Skin of body (tissue), 3 donors: ENCODE measurements at places on chromosomes 12 and 14. TPM values are rescaled to one million over a fixed set of nuclear protein-coding genes. Genes with fewer than 3 reads are reported as not detected.

Gene POTEM
- not detected for total RNA-seq

Gene ANKRD52
- 11.0 TPM for total RNA-seq

Gene SERPINA3
- total RNA-seq = 14.0 TPM

GRCh38 chr12:97601934-97602720, 139.5 kb downstream of the RMST start:
- no peak for DNase-seq

GRCh38 chr12:41339784-41340183, 151.7 kb downstream of the PDZRN4 start:
- DNase-seq = no peak

Gene C12orf56
- 1.1 TPM for total RNA-seq

GRCh38 chr12:15677228-15677627, 112.0 kb downstream of the EPS8 start:
- DNase-seq = no peak

DNA sequence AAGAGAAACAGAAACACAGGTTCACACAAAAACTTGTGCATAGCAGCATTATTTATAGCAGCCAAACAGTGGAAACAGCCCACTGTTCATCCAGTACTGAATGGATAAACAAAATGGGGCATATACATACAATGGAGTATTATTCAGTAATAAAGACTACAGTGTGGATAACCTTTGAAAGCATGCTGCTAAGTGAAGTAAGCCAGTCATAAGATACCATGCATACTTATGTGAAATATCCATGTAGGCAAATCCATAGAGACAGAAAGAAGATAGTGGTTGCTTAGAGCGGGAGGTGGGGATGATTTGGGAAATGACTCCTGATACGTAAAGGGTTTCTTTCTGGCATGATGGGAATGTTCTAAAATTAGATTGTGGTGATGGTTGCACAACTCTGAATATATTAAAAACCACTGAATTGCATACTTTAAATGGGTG, 99.4 kb downstream of the CRADD start:
- no peak for DNase-seq

DNA sequence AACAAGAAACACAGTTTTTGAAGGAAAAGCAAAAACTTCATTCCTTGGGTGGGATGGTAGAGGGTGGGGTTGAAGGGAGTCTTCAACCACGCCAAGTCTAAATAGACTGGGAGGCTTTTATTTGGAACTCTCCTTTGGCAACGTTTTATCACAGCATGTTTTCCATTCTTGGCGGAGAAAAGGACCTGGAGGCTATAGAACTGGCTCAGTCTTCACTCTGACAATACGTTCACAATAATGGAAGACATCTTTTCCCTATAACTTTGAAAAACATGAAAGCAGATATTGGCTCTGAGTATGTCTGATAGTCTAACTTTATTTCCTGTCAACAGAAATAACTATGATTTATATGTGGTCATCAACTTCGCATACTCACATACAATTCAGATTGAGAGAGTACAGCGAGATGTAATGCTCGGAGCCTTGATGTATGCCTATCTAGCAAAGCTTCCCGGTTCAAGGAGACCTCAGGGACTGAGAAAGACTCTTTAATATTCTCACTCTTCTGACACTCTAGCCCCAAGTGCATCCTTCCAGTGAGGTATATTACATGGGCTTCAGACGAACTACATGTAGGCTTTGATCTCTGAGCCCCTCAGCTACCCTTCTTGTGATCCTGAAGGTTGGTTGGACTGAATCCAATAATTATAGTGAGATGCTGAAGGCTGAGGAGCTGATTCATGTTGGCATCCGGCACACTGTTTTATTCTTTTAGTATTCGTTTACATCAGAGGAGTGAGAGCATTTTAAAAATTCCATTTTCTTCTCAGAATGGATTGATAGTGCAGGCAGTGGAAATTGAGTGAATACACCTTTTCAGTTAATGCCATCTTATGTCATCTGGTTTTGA, 14.0 kb downstream of the TMEM30B start:
- peak; percentile 89 for DNase-seq

DNA sequence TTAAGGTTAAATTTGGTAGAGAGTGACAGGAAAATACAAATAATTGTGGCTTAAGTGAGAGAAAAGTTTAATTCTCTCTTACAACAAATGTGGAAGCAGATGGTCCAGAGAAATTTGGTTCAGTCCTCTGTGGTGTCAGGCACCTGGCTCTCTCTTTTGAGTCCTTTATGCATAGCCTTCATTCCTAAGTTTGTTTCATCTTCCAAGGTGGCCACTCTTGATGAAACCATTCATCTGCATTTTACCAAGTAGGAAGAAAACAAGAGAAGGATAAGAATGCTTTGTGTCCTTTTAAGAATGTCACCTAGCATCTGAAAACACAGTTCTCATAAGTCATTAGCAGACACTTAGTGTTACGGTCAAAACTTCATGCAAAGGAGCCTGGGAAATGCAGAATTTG, 442.5 kb downstream of the CCER1 start:
- no peak for DNase-seq

GRCh38 chr14:73741386-73741875, 27.2 kb upstream of the PNMA1 start:
- DNase-seq = peak; percentile 66

DNA sequence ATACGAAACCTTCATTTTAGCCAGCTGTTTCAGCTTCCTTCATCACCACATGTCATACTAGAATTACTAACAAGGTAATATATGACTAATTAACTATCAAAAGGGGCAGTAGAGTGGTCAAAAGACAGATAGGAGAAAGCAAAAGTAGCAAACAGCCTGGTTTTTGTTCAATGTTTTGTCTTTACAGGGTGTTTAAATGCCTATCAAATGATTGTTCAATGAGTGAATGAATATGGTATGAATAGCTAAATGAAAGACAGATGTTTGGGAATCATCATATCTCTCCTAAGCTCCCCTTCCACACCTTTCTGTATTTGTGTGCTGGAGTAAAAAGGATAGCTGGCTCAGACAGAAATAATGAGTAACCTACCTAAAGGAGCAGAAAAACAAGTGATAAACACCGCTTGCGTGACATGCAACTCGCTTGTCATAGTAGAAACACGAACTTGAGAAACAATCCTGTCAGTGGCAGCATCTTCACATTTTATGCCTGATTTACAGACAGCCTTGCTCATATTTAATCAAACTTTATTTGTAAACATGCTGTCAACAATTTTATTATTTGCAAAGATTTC, 34.2 kb downstream of the ABCC9 start:
- peak; percentile 20 for DNase-seq

- no peak for DNase-seq
Observed at GRCh38 chr12:81347404-81347803, 269.5 kb downstream of the ACSS3 start.

GRCh38 chr12:57518920-57519795, 1.2 kb downstream of the DDIT3 start:
- no peak for DNase-seq

- DNase-seq = no peak
Observed at GRCh38 chr14:102917469-102918211, 4.8 kb upstream of the AMN start.

DNA sequence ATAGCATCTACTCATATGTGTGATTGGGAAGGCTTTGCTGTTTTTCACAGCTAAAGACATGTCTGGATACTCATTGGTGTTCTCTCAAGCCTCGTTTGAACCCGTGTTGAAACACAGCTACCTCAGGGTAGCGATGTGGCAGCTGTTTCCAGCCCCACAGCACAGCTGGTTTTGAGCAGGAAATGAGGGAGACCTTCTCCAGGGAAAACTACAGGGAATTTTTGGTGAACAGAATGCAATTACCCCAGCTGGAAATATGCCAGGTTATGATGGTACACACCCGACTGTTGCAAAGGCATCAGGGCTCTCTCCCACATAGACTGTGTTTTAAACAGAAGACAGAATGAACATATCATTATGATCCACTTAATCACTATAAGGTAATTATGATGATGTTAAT, 828.9 kb downstream of the VRK1 start:
- DNase-seq = peak; percentile 11

Gene CNTN1
- total RNA-seq = 28.9 TPM

DNA sequence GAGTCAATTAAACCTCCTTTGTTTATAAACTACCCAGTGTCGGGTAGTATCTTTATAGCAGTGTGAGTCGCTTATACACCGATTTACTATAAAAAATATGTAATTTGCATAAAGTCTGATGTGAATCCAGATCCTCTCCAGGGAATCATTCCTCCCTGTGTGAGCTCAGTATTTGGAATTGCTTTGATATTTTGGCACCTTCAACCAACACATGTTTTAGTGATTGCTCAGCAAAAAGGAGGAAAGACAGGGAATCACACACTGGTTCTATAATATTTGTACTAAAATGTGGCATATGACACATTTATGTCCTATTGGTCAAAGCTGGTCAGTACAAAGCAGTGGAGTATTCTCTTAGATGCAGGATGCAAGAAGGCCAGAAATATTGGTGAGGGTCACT, 703.9 kb upstream of the ATXN7L3B start:
- no peak for DNase-seq

DNA sequence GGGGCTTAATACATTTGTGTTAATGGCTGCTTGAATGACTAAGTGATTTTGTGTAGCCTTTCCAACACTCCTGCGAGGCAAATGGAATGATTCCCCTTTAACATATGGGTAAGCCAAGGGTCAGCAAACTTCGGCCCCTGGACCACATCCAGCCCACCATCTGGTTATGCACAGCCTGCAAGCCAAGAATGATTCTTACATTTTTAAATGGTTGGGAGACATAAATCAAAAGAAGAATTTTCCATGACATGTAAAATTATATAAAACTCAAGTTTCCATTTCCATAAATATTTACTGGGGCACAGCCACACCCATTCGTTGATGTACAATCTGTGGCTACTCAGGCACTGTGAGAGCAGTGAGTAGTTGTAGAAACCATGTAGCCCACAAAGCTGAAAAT, 9.0 kb downstream of the SLC8B1 start:
- DNase-seq = peak; percentile 61

DNA sequence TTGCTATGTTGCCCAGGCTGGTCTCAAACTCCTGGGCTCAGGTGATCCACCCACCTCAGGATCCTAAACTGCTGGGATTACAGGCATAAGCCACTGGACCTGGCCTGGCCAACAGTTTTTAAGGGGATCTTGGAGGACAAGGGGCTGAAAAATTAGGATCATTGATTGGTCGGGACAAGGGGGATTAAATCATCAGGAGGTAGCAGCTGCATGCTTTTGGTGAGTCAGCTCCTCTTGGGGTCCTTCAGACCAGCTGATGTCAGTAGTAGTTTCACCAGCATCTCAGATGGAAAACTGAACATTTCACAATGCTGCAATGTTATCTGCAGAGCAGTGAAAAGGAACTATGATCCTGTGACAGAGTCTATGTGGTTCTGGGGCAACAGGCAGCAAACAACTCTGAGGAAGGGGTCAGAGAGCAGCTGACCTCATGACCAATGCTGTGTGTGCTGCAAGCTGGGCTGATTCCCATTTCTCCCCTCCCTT, 6.3 kb downstream of the LRRC74A start:
- DNase-seq = no peak

GRCh38 chr12:26623136-26623535, 209.9 kb downstream of the ITPR2 start:
- no peak for DNase-seq

GRCh38 chr12:96155781-96156180, 38.4 kb upstream of the ELK3 start:
- DNase-seq = no peak

Gene IL31
- not detected for total RNA-seq

- DNase-seq = no peak
Observed at GRCh38 chr12:79397609-79398008, 293.2 kb downstream of the PAWR start.

Gene ABCD4
- total RNA-seq = 38.5 TPM

Gene PROX2
- not detected for total RNA-seq

GRCh38 chr12:49671031-49671765, 36.0 kb downstream of the FMNL3 start:
- no peak for DNase-seq

DNA sequence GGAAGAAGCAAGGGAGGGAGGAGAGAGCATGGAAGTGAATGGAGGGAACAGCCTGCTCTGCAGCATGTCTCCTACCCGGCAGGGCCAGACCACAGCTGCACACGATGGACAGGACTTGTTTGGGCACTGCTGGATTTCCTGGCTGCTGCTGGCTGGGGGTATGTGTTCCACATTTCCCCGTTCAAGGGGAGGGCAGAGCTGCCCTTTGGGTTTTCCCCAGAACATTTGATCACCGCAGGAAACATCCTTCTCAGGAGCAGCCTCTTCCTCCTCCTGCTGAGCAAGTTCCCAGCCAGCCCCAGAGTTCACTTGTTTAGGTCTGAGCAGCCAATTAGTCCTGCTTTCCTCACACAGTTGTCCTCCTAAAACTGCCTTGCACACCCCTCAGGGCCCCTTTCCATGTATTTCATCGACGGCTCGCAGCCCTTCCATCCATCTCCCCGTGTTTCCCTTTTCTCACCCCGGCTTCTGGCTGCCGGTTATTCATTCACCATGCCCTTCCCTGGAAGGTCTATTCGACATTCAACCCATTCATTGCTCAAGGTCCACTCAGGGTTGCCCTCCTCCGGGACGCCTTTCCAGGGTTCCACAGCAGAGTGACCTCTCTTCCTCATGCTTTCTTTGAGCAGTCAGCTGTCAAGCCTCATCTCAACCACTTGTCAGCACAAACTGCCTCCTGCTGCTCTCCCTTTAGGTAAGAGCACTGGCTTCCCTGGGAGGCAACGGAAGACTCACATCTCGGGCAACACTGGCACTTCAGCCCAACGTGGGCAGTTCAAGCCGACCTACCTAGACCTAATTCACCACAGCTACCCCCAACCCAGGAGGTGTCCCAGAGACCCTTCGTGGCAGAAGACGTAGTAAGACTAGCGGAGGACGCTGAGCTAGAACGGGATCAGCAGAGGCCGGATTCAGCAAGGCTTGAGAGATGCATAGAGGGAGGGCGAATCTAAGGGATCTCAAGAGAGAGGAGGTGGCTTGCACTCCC, 20.1 kb upstream of the ANO2 start:
- no peak for DNase-seq

DNA sequence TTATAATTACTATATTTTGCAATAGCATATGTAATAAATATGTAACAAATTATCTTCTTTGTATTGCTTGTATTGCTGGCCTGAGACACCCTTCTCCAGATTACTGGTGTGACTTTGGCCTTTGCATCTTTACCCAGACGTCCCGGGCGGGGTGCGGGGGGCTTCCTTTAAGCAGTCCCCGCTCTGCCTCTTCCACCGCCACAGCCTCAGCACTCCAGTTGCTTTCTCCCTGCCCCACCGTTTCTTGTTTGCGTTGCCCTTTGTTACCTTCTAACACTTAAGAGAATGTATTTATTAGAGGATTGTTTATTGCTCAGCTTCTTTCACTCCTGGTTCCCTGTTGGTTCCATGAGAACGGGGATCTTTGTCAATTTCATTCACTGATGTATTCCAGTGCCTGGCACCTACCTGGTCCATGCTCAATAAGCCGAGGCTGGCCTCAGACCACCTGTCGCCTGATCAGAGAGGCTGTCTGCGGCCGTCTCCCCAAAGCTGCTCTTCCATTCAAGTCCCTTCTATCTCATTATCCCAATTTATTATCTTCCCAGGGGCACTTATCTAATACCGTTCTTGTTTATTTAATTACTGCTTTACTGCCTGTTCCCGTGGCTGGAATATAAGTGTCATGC, 100.5 kb upstream of the RFLNA start:
- DNase-seq = no peak

Gene BCAT1
- total RNA-seq = 23.8 TPM

- no peak for DNase-seq
Observed at GRCh38 chr14:68521961-68522509, 270.8 kb downstream of the ZFP36L1 start.
